Stimulated activated CD8-positive, alpha-beta memory T cell treated with anti-CD3 and anti-CD28 coated beads, Interleukin-4, amount 100 ng/mL, for 4 hours (primary cell): ENCODE measurements at places on chromosomes 16 and 17.

DNA sequence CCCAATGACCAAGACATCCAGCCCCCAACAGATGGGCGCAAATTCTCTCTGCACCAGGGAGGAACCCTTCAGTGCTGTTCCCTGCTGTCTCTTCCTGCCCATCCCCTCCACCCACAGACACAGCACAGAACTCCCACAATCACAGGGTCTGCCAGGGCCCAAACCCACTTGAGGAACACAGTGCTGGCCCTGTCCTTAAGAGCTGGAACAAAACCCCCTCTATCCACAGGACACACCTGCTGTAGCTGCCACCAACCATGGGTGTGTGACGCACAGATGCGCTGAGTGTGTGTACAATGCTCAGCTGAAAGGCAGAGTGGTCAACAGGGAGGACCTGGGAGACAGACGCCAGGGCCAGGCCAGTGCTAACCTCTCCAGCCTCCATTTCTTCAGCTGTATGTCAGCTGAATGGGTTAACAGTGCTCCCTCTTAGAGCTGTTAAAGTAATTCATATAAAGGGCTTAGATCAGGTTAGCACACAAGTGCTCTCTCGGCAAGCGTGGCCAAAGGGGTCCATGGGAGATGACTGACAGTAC is 62.1 kb downstream of the AMFR start:
- no peak for DNase-seq

GRCh38 chr17:8164815-8165131 is 2.0 kb upstream of the VAMP2 start:
- no peak for DNase-seq

GRCh38 chr16:77645764-77646163 is 76.5 kb upstream of the NUDT7 start:
- DNase-seq = no peak

GRCh38 chr17:68953340-68953997 is 1.7 kb downstream of the ABCA8 start:
- no peak for DNase-seq

GRCh38 chr16:69233124-69233523 is 46.2 kb downstream of the SNTB2 start:
- DNase-seq = no peak

GRCh38 chr16:67663877-67664222 is 2.7 kb downstream of the ENKD1 start:
- no peak for DNase-seq

GRCh38 chr16:1333149-1333812 is at the start of gene BAIAP3:
Gene BAIAP3 (plus strand): TSS chr16:1333645. CDS start chr16:1338550, 4,905 bp downstream.
- DNase-seq = no peak
